G401 (cell line): ENCODE measurements at places on chromosomes 16 and 17. TPM values are rescaled to one million over a fixed set of nuclear protein-coding genes. Genes with fewer than 3 reads are reported as not detected.

DNA sequence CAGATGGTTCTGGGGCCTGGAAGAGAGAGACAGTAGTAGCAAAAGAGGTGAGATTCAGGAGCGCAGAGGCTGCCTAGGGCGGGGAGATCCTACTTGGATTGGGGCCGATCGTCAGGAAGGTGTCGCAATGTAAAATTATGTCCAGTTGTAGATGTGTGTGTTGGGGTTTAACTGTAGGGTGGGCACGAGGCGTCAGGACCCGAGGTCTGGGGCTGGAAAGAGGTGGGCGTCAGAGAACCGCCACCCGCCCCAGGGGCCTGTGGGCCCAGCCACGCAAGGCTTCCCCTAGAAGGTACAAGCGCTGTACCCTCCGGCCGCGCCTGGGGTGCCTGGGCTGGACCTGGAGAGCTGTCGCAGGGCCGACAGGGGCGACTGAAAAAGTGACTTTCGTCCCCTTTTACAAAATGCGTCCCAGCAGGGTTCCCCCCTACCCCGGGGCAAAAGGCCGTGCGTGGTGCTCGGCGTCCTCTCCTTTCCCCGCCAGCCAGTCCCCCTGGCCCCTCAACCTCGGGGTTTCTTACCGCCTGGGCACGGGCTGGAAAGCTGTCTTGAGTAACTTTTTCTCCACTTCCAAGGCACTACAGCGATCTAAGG, 2.8 kb downstream of the IRX3 start:
- DNase-seq = no peak

DNA sequence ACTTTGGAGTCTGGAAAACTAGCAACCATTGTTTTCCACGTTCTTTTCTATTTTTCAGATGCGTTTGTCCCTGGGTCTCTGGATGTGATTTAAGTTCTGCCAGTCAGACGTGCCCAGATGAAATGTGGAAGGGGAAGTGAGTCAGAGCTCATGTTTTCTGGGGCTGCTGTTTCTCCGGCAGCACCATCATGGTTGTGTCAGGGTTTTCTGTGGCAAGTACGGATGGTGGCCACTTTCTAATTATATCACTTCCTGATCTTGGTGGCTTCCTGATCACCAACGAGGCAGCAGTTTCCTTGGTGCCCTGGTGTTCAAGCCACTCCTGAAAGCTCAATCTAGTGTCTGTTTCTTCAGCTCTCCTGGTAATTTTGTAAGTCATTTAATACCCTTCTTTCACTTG, 31.4 kb upstream of the PMFBP1 start:
- no peak for DNase-seq

GRCh38 chr17:30573603-30574175, 96.5 kb downstream of the GOSR1 start:
- DNase-seq = no peak

Gene ZACN
- not detected in 2 replicates for total RNA-seq

Gene KRTAP9-8
- total RNA-seq = not detected in 2 replicates
